Activated T-cell treated with anti-CD3 and anti-CD28 coated beads, Interleukin-2, amount 50 U/mL, for 72 hours (primary cell): ENCODE measurements at places on chromosomes 1 and 21. TPM values are rescaled to one million over a fixed set of nuclear protein-coding genes. Genes with fewer than 3 reads are reported as not detected.

DNA sequence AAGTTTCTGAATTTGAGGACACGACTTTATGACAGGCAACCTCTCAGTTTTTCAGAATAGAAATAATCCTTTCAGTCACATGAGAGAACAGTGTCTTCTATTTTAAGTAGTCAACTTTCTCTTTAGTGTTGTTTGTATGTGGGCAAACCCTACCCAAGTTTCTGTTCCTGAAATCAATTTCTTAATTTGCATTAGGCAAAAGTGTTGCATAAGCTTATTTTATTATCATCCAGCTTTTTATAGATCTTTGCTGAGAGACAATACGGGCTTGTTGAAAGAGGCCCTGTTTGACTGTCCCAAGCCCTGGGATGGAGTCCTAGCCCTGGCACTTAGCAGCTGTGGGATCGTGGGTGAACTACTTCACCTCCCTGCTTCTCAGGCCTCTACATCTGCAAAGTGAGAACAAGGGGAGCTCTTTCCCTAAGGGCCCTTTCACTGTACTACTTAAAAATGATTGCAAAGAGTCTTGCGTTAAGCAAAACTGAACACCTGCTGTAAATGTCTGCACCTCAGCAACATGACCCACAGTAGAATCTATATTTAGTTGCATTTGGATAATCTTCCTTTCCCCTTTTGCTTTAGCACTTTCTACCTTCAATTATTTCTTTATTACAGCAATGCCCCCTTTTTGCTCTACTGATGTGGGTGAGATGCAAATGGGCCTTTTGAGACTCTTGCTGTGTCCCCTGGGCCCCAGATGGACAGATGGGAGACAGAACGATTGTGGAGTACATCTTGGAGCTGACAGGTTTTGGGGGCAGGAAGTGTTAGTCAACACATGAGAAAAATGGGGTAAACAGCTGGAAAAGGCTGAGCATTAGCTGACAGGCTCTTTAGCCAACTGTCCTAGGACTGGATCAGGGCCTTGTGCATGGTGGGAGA, 41.0 kb upstream of the SCAF4 start:
- DNase-seq, result no peak

- no peak for DNase-seq
These were observed 19.1 kb downstream of the AGL start for GRCh38 chr1:99869304-99869703.

DNA sequence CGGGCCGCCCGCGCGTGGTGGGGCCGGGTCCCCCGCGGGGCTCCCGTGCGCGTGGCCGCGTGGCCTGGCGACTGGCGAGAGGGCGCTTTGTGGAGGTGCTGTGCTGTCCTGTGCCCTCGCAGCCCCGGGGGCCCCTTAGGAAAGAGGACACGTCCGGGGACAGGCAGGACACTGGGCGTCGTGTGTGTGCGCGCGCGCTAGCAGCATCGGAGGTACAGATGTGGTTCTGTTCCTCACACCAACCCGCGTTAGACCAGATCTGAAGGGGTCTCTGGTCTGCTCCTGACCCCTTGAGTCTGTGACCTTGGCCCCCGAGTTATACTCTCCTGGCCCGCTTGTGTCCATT, 489 bp downstream of the ACTN2 start:
- DNase-seq, result no peak

- no peak for DNase-seq
These were observed 78.7 kb downstream of the ACTL8 start for GRCh38 chr1:17833661-17834501.

Gene PHLDA3
- total RNA-seq, result 10.7 TPM

Gene PLCH2
- 13.9 TPM for total RNA-seq

- no peak for DNase-seq
These were observed 86.0 kb downstream of the MATN1 start for GRCh38 chr1:30637183-30637980.

Gene S100A7A
- total RNA-seq, result not detected

Gene MTARC2
- total RNA-seq, result not detected

Gene SPRR1A
- total RNA-seq, result not detected

DNA sequence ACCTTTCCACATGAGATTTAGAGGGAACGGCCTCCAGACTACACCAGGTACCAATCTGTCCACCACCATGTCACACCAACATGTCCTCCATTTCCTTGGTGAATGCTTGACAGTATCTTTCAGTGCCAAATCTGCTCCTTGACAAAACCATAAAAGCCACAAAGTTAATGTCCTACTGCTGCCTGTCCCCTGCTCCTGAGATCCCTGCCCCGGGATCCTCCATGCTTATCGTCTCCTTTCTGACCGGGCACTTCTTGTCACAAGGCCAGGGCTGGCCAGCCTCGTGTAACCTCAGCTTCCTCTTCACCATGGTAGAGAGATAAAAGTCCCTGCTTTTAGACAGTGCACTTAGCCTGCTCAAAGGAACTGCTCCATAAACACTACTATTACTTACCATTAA, 136.2 kb downstream of the NAV1 start:
- no peak for DNase-seq

DNA sequence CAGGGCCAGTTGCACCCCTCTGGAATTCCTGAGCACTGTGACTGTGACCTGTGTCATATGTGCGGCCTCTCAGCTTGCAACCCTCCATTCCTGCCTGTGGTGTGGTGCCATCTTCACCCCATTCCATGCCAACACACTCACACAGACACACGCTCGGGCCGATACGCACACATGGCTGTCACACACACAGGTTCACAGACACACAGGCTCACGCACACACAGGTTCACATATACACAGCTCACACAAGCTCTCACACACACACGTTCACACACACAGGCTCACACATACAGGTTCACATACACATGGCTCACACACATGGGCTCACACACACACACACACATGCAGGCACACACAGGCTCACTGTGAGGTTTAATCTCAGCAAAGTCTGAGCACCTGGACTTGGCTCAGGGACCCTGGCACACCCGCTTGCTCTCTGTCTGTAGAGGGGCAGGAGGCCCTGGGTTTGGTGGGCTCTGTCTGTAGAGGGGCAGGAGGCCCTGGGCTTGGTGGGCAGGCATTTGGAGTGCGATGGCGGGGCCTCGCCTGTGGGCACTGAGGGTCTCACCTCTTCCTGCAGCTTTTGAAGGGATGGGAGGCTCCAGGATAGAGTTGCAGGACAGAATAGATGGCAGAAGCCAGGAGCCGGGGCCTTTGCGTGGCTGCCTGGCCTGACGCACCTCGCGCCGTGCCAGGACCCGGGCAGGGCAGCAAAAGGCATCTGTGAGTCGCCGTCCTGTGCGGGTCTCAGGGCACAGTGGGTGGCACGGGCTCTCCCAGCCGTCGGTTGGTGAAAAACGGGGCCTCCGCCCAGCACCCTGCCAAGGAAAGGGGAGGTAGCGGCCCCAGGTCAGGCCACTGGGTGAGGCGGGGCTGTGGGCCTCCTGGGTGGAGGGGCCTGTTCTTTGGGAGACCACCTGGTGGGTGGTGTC, 17.1 kb downstream of the COL18A1 start:
- DNase-seq, result no peak

DNA sequence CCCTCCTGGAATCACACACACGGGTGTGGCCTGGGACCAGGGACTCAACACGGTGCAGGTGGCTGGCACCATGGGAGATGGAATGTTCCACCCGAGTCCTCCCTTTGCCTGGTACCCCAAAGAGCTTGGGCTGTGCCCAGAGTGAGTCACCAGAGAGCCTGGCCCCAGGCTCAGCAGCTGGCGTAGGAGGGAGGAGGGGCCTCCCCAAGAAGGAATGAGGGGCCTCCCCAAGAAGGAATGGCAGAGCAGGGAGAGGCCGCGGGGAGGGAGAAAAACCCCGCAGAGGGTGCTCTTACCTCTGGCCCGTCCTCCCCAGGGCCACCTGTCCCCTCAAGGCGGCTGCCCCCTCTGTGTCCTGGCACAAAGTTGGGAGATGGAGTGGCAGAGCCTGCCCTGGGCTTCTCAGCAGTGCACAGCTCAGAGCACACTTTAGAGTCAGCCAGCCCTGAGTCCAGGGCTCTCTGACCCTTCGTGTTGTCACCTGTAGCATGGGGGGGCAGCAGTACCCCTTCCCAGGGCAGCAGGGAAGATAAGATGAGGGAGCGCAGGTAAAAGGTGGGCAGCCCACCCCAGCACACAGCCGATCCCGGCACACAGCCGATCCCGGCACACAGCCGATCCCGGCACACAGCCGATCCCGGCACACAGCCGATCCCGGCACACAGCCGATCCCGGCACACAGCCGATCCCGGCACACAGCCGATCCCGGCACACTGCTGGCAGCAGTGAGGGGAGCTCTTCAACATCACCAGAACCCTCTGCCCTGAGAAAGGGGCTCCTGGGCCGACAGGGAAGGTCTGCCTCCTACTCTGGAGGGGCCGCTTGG, 20.2 kb upstream of the KCNAB2 start:
- DNase-seq, result peak; percentile 12

GRCh38 chr21:42650441-42651421, 2.7 kb upstream of the PDE9A start:
- no peak for DNase-seq

DNA sequence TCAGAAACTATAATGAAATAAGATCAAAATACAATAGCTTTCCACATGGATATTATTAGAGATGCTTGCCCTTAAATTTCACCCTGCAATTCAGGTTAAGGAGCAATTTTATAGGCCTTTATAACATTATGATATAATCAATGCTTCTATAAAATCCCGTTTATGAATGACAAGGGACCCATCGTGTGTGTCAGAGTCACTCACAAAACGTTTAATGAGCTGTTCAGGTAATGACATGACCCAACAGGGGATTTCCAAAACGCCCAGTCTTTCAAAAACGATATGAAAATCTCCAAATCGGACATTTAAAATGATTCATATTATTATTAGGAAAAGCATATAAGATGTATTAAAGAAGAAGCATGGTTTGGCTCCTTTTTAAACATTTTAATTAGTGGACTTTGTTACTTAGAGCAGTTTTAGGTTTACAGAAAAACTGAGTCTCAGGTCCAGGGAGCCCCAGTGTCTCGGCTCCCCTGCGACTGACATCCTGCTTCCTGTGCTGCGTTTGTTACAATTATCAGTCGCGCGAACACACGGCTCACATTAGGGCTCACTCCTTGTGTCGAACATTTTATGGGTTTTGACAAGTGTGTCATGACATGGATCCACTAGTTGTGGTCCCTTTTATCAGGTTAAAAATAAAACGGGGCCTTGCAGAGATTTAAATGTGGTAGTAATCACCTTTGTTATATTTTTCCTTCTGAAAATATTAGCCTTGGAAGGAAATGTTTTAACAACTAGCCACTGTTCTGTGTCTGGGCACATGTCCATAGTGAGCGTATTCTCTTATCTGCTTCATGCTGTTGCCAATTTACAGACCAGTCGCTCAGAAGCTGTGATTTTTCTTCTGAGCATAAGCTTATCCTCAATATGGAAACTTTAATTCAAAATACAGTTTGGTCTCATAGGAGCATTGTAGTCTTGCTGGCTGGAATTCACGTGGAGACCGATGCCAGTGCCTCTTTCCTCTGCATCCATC, 52.0 kb upstream of the POFUT2 start:
- DNase-seq, result no peak

DNA sequence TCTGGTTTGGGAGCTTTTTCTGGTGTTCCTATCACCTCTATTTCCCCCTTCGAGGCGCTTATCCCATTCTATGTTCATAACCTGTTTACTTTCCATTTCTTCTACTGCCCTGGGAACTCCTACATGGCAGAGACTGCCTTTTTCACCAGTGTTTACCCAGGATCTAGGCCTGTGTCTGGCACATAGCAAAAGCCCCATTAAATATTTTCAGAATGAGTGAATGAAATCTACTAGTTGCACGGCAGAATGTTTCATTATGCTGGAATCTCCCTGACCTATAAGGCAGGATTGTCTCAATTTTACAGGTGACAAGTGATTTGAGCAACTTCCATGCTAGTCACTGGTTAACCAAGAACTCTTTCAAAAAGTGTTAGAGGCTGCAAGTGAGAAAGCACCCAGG, 70.1 kb downstream of the PGM1 start:
- no peak for DNase-seq

Gene TIAM1
- 63.7 TPM for total RNA-seq

- DNase-seq, result no peak
These were observed 105.6 kb downstream of the PLPP3 start for GRCh38 chr1:56473582-56474270.

DNA sequence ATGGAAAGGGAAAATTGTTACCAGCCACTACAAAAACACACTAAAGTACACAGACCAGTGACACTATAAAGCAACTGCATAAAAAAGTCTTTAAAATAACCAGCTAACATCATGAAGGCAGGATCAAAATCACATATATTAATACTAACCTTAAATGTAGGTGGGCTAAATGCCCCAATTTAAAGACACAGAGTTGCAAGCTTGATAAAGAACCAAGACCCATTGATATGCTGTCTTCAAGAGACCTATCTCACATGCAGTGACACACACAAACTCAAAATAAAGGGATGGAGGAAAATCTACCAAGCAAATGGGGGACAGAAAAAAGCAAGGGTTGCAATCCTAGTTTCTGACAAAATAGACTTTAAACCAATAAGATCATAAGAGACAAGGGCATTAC, 246.3 kb downstream of the SEC16B start:
- DNase-seq, result no peak

DNA sequence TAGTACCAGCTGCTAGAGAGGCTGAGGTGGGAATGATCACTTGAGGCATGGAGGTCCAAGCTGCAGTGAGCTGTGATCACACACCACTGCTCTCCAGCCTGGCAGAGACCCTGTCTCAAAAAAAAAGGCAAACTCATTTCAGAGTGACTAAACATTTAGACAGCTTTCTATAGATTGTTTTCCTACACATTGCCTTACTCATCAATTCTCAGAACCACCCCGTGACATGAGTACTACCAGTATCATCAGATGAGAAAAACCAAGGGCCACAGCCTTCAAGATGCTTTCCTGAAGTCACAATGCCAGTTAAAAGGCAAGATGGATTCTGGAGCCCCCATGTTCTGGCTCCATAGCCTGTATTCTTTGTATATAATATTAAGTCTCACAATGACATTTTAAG, 22.4 kb upstream of the SMPDL3B start:
- DNase-seq, result peak; percentile 54

GRCh38 chr1:211606914-211607753, 28.2 kb upstream of the SLC30A1 start:
- DNase-seq, result peak; percentile 20

Gene FAAH
- 5.1 TPM for total RNA-seq

DNA sequence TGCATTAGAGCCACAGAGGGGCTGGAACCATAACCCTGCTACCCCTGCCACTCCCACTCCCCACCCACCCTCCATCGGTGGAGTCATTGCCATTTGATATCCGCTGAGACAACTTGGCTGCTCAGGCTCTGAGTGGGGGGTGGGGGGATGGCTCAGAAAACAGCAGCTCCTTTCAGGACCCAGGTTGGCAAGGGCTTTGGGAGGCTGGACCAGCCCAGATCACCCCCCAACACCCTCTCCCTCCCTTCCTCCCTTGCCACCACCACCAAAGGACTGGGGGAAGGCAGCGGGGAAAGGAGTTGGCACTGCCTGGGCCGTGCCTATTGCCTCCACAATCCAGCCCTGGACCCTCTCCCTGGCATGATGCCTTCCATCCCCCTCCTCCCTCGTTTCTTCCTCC, 1.7 kb downstream of the KCNJ10 start:
- DNase-seq, result no peak

Gene COL11A1
- not detected for total RNA-seq

GRCh38 chr1:31417148-31417547, 4.1 kb downstream of the SERINC2 start:
- no peak for DNase-seq
